ENCODE measurements at places on chromosomes 16 and 17. TPM values are rescaled to one million over a fixed set of nuclear protein-coding genes. Genes with fewer than 3 reads are reported as not detected.

RMI2 gene
- 26.3 TPM for polyA plus RNA-seq

BCL6B gene
- 27.7 TPM for polyA plus RNA-seq

UTS2R gene
- polyA plus RNA-seq: 0.41 TPM

TBC1D28 gene
- not detected for polyA plus RNA-seq
